Activated CD8-positive, alpha-beta T cell treated with anti-CD3 and anti-CD28 coated beads for 36 hours (primary cell): ENCODE measurements at places on chromosomes 1 and 21. TPM values are rescaled to one million over a fixed set of nuclear protein-coding genes. Genes with fewer than 3 reads are reported as not detected.

- no peak for DNase-seq
- H3K27ac ChIP-seq: no peak overlapping the region
- no peaks in the 10 kb centered on the region for H3K4me1 ChIP-seq
- H3K4me3 ChIP-seq: no peak overlapping the region
- H3K27me3 ChIP-seq: peaks cover 14% of the 10 kb centered on the region
- no peaks in the 10 kb centered on the region for H3K36me3 ChIP-seq
Observed at GRCh38 chr1:29425631-29426030, 189.3 kb downstream of the PTPRU start.

DNA sequence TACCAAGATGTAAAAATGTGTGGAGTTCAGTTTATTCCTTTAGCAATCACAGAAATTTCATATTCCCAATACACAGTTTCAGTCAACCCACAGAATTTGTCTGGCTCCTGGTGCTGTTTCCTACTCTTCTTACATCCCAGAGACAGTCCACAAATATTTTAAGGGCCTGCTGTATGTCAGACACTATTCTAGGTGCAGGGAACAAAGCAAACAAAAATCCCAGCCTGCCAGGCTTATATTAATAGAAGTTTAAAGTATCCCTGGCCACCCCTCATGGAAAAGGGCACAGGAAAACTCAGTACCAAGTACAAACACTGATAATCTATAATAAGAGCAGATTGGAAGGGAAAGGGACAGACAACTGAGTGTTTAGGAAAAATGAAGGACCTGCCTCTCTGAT lies 194.8 kb downstream of the ZP4 start:
- no peaks in the 10 kb centered on the region for H3K4me1 ChIP-seq
- no peaks in the 10 kb centered on the region for H3K27me3 ChIP-seq
- no peaks in the 10 kb centered on the region for H3K36me3 ChIP-seq
- H3K4me3 ChIP-seq: no peak overlapping the region

Gene RAP1GAP
- 1.3 TPM for total RNA-seq

Gene TESK2
- 3.7 TPM for total RNA-seq

Gene FCMR
- 49.4 TPM for total RNA-seq
